ENCODE measurements at places on chromosomes 12 and 14. TPM values are rescaled to one million over a fixed set of nuclear protein-coding genes. Genes with fewer than 3 reads are reported as not detected.

GRCh38 chr12:96193725-96194575, at the start of gene ELK3:
ELK3 (plus strand) TSS chr12:96194375.
- peak; percentile 63 for DNase-seq

- DNase-seq: no peak
These were observed 1796.3 kb upstream of the FLRT2 start for GRCh38 chr14:83733670-83734069.

- no peak for DNase-seq
These were observed 64.1 kb downstream of the PPM1A start for GRCh38 chr14:60313093-60313492.

DNA sequence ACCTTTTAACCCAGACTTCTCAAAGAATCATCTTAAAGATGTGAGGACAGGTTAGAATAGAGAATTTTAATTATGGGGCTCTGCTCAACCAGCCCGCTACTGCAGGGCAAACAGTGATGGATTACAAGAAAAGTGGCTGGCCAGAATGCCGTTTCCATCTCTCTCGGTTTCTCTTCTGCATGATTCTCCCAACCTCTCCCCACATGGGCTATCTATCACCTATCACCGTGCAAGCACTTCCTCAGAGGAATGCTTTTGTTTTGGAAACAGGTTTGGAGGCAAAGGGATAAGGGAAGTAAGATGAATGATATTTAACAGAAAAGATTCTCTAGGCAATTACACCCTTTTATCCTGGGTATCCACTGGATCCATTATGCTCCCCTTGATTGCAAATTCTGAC, 37.4 kb upstream of the PHC1 start:
- DNase-seq: no peak

GRCh38 chr12:131885543-131886057, 8.8 kb upstream of the ULK1 start:
- no peak for DNase-seq

GRCh38 chr12:778615-779014, 26.2 kb downstream of the WNK1 start:
- no peak for DNase-seq

The UTP20 gene
- total RNA-seq: 17.7 TPM

The MYF5 gene
- not detected for total RNA-seq

Measured in uterus (tissue), 4 donors.